ENCODE measurements at places on chromosomes 4 and X.

- no peak for DNase-seq
Measured at GRCh38 chr4:17433827-17434226, 78.1 kb downstream of the QDPR start.

DNA sequence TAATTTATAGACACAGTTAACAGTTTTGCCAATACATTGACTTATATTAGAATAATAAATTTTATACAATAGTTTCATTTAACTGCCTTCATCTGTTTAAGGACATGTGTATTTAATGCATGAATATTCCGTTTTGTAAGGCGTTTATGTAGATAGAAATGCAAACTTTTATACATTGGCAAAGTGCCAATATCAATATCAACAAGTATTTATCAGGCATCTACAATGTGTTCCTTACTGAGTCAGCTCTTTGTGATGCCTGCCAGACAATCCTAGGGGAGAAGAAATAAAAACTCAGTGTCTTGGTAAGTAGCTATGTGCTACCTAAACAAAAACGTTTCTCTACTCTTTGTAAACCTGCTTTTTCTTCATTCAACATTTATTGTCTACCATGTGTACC, 1142.2 kb downstream of the C4orf33 start:
- no peak for DNase-seq

GRCh38 chr4:40275065-40275730, 59.9 kb upstream of the CHRNA9 start:
- no peak for DNase-seq

- no peak for DNase-seq
Measured at GRCh38 chr4:13313856-13314255, 170.3 kb downstream of the RAB28 start.

DNA sequence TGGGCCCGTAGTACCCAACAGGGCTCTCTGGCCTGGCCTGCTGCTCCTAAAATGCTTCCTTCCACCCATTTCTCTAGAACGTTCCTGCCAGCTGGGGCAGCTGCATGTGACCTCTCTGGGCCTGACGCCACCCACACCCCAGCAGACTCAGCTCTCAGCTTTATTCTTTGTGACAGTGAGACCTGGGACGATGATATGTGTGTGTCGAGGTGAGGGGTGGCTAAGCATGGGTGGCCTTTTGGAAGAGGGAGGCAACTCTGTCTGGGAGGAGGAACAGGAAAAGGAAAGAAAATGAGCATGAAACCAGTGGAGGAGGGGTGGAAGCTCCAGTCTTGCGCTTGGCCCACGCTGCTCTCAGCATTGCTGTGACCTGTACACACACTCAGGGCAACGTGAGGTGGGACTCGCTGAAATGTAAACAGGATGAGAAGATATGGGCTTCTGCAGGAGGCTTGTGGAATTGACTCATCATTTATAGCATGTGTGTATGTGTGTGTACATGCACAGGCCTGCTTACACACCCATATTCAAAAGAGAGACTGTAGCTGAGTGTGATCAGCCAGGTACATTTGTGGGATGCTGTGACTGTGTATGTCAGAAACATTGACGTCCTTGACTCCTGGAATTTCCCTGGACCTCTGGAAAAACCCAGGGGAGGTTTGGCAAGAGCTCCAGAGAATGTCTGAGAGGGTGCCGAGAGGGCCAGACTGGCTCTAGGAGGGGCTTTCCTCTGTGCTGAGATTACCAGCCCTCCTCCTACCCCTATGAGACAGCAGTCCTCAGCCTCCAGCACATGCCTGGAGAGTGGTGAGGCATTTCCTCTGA, 137.9 kb downstream of the PJA1 start:
- no peak for DNase-seq
